Testis (tissue), 5 donors: ENCODE measurements at places on chromosomes 11 and 22.

GRCh38 chr22:46029574-46030200, 52.7 kb upstream of the WNT7B start:
- DNase-seq, result no peak

- no peak for DNase-seq
Observed at GRCh38 chr11:36792996-36793914, 195.2 kb upstream of the RAG2 start.

DNA sequence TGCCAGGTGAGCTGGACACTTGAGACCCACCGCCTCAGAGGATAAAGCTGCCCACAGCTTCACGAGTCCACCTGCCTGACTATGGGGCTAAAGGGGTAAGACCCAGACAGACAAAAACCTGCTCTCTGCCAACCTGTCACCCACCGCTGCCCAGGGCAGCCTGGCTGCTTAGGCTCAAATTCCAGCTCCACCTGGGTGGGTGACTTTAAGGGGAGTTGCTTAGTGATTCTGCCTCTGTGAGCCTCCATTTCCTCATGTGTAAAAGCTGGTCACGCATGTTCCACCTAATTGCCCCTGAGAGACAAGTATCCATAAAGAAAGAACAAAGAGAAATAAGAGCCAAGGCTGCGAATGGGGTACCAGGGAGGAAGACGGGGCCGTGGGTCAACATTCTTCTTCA, 3.7 kb upstream of the CASTOR1 start:
- DNase-seq, result no peak

DNA sequence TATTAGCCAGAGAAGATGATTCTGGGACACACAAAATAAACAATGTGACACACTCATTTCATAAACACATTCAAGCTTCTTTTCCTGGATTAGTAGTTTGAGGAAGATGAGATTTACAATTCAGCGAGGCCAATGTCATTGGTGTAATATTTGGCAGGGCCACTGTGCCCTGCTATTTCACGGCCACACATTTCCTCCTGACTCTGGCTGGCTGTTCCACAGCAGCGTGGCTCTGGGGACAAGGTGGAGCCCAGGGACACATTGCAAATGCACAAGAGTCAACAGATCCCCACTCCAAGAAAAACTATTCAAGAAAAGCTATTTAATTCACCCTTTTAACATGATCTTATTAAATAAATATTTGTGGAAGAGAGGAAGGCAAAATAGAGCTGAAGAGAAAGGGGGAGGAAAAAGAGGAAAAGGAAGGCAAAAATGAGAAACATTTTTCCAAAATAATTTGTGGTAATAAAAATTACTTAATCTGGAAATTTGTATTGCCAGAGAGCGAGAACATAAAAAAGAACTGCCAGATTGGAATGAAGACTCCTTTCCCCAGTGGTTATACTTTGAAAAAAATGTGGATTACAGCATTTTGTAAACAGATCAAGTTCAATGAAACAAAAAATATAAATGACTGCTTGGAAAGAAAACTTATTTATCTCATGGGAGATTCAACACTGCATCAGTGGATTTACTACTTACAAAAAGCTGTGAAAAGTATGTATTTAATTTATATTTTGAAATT, 27.1 kb downstream of the NXPE2 start:
- DNase-seq, result peak; percentile 31

GRCh38 chr11:57224128-57224527, 12.9 kb downstream of the APLNR start:
- DNase-seq, result no peak

DNA sequence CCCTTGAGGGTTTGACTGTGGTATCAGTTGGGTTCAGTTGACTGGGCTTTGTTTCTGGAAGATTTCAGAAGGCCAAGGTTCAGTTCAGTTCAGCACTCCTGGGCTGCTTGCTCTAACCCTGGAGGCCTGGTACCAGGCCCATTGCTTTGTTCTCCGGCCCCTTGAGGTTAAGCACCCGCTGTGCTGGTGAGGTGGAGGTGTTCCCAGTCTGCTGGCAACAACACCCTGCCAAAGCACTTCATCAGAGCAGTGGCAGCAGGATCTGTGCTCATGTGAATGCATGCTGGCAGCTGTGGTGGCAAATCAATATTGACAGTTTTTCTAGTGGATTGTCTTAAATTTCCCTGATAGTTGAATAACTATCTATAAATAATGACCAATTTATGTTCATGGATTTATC, 3.8 kb upstream of the SCGB1D1 start:
- DNase-seq, result no peak

DNA sequence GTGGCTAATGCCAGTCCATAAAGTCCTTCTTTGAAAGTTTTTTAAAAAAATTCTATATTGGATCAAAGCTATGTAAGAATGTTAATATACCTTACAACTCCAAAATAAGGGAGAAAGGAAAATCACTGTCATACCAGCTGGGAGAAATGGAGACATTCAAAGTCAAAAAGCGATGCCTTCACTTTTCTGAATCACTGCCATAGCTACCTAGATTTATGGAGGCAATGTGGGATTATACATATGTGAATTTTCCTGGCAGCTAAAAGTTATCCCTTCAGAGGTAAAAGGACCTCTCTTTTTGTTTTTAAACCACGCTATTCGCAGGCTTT, 59.6 kb upstream of the PDE3B start:
- no peak for DNase-seq

- no peak for DNase-seq
Observed at GRCh38 chr11:14384338-14384737, 25.4 kb upstream of the RRAS2 start.

DNA sequence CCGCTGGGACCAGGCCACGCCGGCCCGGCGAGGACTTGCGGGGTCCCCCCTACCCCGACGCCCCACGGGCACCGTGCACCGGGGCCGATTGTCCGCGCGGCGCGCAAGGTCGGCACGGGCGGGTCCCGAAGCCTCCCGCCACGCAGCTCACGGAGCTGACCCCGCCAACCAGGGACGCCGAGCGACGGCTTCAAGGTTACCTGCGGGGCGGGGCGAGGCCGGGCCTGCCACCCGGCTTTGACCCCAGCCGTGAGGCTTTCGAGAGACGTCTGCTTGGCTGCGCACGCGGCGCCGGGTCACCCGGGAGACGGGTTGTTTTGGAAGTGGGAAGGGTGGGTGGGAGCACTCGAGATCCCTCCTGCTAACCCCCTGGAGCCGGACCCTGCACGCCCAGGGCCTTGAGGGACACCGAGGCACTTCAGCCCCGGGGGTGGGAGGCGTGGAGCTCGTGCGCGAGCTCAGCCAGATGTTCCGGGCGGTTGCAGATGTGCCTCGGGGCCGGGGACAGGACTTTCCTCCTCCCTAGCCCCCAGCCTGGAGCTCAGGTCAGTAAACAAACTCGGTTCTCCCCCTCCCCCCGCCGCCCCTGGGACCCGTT, 3.2 kb upstream of the WNT11 start:
- DNase-seq, result no peak

DNA sequence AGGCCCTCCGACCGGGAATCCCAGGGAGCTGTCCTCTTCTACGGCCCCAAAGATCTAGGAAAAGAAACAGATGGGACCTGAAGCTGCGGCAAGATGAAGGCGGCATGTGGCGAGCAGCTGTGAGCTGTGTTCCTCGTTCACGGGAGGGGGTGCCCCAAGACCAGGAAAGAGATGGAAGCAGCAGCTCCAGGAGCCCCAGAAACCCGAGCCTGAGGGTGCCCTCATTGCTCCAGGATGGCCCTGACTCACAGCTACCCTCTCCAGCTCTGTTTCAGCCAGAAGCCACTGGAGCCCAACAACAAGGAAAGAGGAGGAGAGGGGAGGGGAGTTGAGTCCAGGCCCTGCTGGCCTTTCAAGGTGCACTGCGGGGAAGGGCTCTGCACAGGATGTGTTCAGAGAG, 23.7 kb upstream of the NAP1L4 start:
- no peak for DNase-seq

GRCh38 chr11:12029738-12030363, 21.4 kb upstream of the DKK3 start:
- DNase-seq, result no peak

DNA sequence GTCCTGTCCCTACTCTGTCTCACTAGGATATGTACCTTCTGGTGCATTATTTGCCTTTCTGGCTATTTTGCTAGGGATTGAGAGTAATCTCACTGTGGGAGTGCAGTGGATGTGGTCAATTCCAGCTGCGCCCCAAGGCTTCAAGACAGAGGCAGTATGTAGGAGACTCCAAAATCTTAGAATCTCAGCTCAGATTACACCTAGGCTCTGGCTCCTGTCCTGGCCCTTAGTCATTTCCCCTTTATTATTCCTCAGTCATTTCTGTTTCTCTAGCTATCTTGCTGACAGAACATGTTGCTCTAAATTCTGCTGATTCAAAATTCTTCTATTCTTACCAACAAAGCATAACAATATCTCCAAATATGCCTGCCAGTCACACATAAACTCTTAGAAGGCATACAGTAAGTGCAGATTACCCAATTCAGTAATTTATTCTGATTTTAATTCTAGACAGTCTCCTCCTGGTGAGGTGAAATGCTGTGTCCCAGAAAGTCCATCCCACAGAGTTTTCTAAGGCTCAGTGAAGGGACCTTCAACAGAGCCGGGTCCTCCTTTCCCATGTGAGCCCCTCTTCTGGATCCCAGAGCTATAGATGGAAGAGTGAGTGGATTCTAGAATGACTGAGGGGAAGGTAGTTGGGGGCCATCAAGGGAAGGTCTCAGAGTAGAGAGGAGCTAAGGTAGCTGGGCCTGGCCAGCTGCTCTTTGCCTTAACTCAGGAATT, 24.3 kb upstream of the GLYATL1 start:
- DNase-seq, result no peak
